ENCODE measurements at places on chromosomes 2 and 18. TPM values are rescaled to one million over a fixed set of nuclear protein-coding genes. Genes with fewer than 3 reads are reported as not detected.

Gene FBXO48
- 0.56 TPM for total RNA-seq

Gene WDR54
- total RNA-seq, result 6.2 TPM

Gene CHRNG
- total RNA-seq, result not detected

Gene CNDP1
- total RNA-seq, result not detected

Gene OR6B2
- not detected for total RNA-seq

Gene SERPINB12
- total RNA-seq, result not detected

Gene KCNIP3
- 22.1 TPM for total RNA-seq

Gene C1QL2
- total RNA-seq, result not detected

Gene SIX2
- total RNA-seq, result 6.6 TPM

Gene TBR1
- not detected for total RNA-seq

Gene CMPK2
- 5.3 TPM for total RNA-seq

Gene BMP10
- total RNA-seq, result not detected

Gene OTX1
- not detected for total RNA-seq

Gene CD226
- 0.68 TPM for total RNA-seq

Gene STPG4
- not detected for total RNA-seq

Gene IHH
- total RNA-seq, result not detected
